ENCODE measurements at places on chromosomes 5 and 9. TPM values are rescaled to one million over a fixed set of nuclear protein-coding genes. Genes with fewer than 3 reads are reported as not detected.

Gene CHSY3
- total RNA-seq: 9.9 TPM

Gene TPRN
- total RNA-seq: 8.1 TPM

Gene ZNF366
- under 0.01 TPM for total RNA-seq

Gene DOCK8
- 0.32 TPM for total RNA-seq

Gene GPR150
- total RNA-seq: 0.43 TPM

Gene LAMC3
- total RNA-seq: 0.43 TPM

Gene NEUROG1
- total RNA-seq: not detected

Gene LRRC19
- not detected for total RNA-seq

Gene PRR16
- 11.6 TPM for total RNA-seq

Gene PCDHB12
- under 0.01 TPM for total RNA-seq

Gene PSMB7
- 133 TPM for total RNA-seq

Gene SV2C
- not detected for total RNA-seq

Gene EFNA5
- total RNA-seq: 6.5 TPM

Gene SNCB
- not detected for total RNA-seq

Gene NSG2
- total RNA-seq: under 0.01 TPM

Gene CCDC180
- total RNA-seq: 3.0 TPM

Gene HAVCR2
- total RNA-seq: not detected

Gene LEAP2
- 0.32 TPM for total RNA-seq

Gene SLC9A3
- total RNA-seq: 0.97 TPM

Gene ALDOB
- not detected for total RNA-seq

Gene SELENOP
- total RNA-seq: 15.5 TPM

Gene CDH9
- total RNA-seq: not detected

Gene PCDHA13
- total RNA-seq: under 0.01 TPM

Gene HACD4
- total RNA-seq: 10.0 TPM

Gene ORM2
- total RNA-seq: not detected

Gene C5orf63
- 1.3 TPM for total RNA-seq

Gene CWC27
- total RNA-seq: 16.0 TPM

Gene GFI1B
- total RNA-seq: 0.32 TPM

Gene SLC36A2
- total RNA-seq: not detected

Gene IFNA21
- not detected for total RNA-seq

Gene EGFL7
- 9.9 TPM for total RNA-seq

Gene BSPRY
- not detected for total RNA-seq

Gene BARHL1
- total RNA-seq: not detected

Gene MCTP1
- 20.9 TPM for total RNA-seq

Gene FST
- total RNA-seq: 52.5 TPM

Gene KLHL9
- total RNA-seq: 57.9 TPM

Gene IFNA13
- not detected for total RNA-seq

Gene SLC1A1
- total RNA-seq: 17.7 TPM

Gene PCDHB5
- total RNA-seq: 0.32 TPM

Gene MED27
- 19.0 TPM for total RNA-seq

Gene PLPPR1
- not detected for total RNA-seq

Gene SGTB
- total RNA-seq: 21.2 TPM

Gene C8G
- 0.86 TPM for total RNA-seq

Gene CDK7
- 91.1 TPM for total RNA-seq

Gene PGM5
- 2.6 TPM for total RNA-seq

Gene TSTD2
- total RNA-seq: 15.1 TPM

Gene FOXD4L4
- not detected for total RNA-seq

Gene GLRA1
- total RNA-seq: not detected

Gene GABBR2
- total RNA-seq: under 0.01 TPM

Gene MORN5
- not detected for total RNA-seq
